ENCODE measurements at places on chromosomes 4 and X. TPM values are rescaled to one million over a fixed set of nuclear protein-coding genes. Genes with fewer than 3 reads are reported as not detected.
A peak's percentile ranks its signal among the peaks of the same experiment; 100 is the strongest.

DNA sequence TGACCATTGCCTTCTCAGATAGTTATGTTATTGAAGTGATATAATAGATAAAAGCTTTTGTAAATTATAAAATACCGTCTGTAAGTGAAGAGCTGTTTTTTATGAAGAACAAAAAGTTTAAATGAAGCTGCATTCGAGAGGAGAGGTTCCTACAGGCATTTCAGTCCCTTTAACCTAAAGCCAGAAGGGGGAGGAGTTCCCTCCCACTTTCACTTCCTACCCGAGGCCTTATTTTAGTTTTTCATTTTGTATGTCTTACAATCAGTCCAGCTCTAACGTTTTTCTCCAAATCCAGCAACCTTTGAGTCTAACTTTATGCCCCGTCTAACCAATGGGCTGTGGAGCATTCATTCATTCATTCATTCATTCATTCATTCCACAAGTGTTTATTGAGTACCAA is 16.5 kb upstream of the SOX3 start:
- H3K4me1 ChIP-seq, result peaks cover 15% of the 10 kb centered on the region
- no peak overlapping the region for H3K27ac ChIP-seq
- no peaks in the 10 kb centered on the region for H3K27me3 ChIP-seq
- no peak overlapping the region for H3K4me3 ChIP-seq

DNA sequence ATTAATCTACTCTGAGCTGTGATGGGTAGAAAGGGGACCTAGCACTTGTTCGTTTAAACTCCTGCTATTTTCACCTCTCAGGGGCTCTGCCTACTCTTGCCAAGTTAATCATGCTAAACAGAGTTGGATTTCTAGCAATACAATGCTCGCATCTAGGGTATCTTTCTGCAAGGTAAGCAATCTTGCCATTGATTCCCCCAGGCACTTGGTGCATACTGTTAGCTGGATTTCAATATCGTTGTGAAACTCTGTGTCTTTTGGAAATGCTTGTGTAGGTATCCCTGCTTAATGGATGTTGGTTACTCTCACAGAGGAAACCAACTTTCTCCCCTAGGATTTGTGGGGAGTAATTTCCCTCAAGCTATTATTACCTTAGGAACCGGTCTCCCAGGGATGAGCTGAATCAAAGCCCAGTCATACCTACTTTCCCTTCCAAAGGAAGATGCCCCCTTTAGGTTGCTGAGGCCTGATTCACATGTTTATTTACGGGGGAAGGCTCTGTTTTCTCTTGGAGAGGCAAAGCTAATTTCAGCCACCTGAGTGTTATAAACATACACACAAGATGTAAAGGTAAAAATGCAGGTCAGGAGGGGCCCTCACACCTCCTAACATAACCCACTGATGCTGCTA is 366.8 kb downstream of the FBXW7 start:
- no peak overlapping the region for H3K4me3 ChIP-seq
- H3K27me3 ChIP-seq, result no peaks in the 10 kb centered on the region
- no peaks in the 10 kb centered on the region for H3K36me3 ChIP-seq
- H3K27ac ChIP-seq, result no peak overlapping the region
- peak; percentile 35 for DNase-seq
- no peaks in the 10 kb centered on the region for H3K4me1 ChIP-seq

DNA sequence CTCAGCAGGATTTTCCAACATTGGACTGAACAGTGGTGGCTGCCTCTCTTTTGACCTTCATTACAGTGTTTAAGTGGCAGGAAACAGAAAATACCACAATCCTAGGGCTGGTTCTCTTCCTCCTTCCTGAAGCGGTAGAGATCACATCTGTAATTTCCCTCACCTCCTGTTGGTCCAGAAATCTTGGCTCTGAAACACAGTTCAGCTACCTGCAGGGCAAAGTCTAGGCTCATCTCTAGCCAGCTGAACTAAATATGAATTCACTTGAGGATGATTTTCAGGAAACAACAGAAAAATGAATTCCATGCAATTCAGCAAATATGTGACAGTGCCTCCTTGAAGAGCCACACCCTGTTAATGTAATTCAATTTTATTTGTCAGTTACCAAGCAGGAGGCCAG is 531.9 kb downstream of the INPP4B start:
- no peak overlapping the region for H3K27ac ChIP-seq
- H3K36me3 ChIP-seq, result no peaks in the 10 kb centered on the region
- no peak for DNase-seq
- no peaks in the 10 kb centered on the region for H3K4me1 ChIP-seq
- H3K27me3 ChIP-seq, result no peaks in the 10 kb centered on the region

DNA sequence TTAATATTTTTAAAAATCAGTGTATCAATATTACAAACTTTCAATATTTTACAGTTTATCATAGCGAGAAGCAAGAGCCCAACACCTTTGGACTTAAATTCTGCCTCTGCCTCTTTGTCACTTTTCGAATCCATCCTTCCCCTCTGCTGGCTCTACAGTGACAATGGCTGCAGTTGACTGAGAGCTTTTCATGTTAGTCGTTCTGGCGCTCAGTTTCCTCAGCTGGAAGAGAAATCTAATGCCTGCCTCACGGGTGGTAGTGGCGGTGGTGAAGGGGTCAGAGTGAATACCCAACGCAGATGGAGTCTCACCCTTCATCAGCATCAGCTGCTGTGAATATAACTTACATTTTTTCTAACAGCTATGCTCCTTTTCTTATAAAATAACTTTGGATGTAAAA is 144.8 kb downstream of the NWD2 start:
- no peaks in the 10 kb centered on the region for H3K27me3 ChIP-seq
- no peak overlapping the region for H3K27ac ChIP-seq
- peaks cover 4% of the 10 kb centered on the region for H3K4me1 ChIP-seq
- no peaks in the 10 kb centered on the region for H3K36me3 ChIP-seq
- peak; percentile 54 for DNase-seq

CXCL10 gene
- total RNA-seq, result not detected

NKX3-2 gene
- total RNA-seq, result 0.25 TPM

GLUD2 gene
- total RNA-seq, result 3.6 TPM

DNA sequence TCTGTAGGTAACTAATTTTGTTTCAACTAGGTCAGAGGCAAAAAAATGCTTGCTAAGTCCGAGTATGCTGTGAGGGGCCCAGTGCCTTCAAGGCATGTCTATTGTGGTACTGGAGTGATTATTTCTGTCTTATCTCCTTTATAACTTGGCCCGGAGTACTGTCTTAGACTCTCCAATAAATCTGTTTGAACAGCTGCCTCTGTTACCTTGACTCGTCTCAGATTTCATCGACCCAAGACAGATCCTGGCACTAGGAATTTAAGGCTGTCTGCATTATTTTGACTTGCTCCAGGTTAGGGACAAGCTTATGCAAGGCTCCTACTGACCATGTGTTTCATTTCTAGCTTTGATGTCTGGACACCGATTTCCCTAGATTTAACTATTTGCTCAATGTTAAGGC is 41.1 kb upstream of the NKAP start:
- H3K27me3 ChIP-seq, result peaks cover 92% of the 10 kb centered on the region
- no peak overlapping the region for H3K4me3 ChIP-seq
- no peak for DNase-seq
- H3K36me3 ChIP-seq, result no peaks in the 10 kb centered on the region
- H3K4me1 ChIP-seq, result no peaks in the 10 kb centered on the region
- no peak overlapping the region for H3K27ac ChIP-seq

DNA sequence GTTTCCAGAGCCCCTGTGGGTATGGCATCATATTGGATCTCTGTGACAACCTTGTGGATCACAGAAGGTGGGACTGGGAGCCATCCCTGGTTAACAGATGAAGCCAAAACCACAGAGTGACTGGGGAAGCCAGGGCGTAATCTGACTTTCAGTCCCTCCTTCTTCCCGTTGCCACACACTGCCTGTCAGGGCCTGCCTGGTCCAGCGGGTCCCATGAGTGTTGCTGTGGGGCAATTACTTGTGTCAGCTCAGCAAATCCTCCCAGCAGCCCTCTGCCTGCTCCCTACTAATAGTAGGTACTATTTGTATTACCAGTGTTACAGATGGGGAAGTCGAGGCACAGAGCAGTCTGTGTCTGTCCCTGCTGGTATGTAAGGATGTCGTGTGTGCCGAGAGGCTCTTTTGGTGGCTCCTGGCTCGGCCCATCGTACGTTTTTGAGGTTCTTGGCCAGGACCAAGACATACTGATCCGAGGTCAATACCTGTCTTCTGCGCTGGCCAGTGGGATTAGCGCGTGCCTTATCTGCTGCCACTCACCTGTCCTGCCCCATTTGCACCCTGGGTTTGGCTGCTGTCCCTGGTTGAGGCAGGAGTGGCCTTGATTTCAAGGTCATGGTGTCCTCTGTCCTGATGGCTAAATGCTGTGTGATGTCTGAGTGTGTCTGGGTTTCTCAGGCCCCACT is 5.7 kb downstream of the NSG1 start:
- peaks cover 62% of the 10 kb centered on the region for H3K27me3 ChIP-seq
- no peaks in the 10 kb centered on the region for H3K36me3 ChIP-seq
- no peak overlapping the region for H3K4me3 ChIP-seq
- H3K4me1 ChIP-seq, result no peaks in the 10 kb centered on the region

DNA sequence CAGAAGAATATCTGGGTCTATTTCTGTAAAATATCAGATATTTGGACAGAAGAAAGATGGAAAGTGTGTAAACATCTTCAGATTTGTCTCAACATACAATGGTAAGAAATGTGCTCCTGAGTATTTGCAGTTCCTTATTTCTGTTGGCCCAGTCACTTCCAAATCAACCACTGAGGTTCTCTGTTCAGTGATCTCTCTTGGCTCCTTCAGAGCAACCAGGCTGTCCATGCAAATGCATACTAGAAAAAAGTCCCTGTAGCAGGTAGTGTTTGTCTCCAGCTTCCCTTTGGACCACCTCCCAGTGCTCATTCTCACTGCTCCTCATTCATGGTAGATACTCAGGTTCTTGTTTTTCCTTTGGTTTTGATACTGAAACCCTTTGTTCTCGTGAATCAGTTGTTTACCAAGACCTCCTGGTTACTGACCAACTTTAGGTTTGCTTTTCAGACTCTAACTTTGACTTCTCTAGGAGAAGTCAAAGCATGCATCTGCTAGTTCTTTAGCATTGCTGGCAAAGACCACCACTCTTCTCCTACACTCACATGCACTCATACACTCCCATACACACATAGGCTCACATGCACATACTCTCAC is 28.8 kb downstream of the ASIC5 start:
- no peak for DNase-seq
- H3K4me3 ChIP-seq, result no peak overlapping the region
- H3K27me3 ChIP-seq, result no peaks in the 10 kb centered on the region
- H3K27ac ChIP-seq, result no peak overlapping the region

RHOXF2 gene
- not detected for total RNA-seq

NXF2B gene
- total RNA-seq, result 1.3 TPM

DNA sequence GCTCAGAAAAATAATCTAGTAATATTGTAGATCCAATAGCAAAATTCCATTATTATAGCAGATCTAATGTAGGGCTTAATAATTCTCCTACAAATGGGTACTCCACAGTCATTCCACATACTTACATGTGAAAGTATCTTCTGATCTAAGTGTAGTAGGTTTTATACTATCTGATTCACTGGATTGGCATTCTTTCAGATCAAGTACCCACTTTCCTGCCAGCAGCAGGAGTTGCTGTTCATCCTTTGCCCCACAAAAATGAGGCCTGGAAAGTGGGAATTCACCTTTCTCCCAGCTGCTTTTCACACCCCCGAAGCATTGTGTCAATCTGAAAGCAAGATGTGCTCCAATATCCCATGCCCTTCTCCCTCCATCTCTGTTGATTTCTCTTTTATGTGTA is 77.1 kb upstream of the RXFP1 start:
- no peak for DNase-seq
- H3K36me3 ChIP-seq, result no peaks in the 10 kb centered on the region
- no peaks in the 10 kb centered on the region for H3K4me1 ChIP-seq
- no peaks in the 10 kb centered on the region for H3K27me3 ChIP-seq

GRCh38 chr4:88964450-88964849 is 92.5 kb downstream of the FAM13A start:
- H3K27ac ChIP-seq, result no peak overlapping the region
- no peaks in the 10 kb centered on the region for H3K36me3 ChIP-seq
- DNase-seq, result no peak
- H3K4me1 ChIP-seq, result peaks cover 4% of the 10 kb centered on the region
- H3K4me3 ChIP-seq, result no peak overlapping the region

SHROOM3 gene
- total RNA-seq, result 18.0 TPM

DNA sequence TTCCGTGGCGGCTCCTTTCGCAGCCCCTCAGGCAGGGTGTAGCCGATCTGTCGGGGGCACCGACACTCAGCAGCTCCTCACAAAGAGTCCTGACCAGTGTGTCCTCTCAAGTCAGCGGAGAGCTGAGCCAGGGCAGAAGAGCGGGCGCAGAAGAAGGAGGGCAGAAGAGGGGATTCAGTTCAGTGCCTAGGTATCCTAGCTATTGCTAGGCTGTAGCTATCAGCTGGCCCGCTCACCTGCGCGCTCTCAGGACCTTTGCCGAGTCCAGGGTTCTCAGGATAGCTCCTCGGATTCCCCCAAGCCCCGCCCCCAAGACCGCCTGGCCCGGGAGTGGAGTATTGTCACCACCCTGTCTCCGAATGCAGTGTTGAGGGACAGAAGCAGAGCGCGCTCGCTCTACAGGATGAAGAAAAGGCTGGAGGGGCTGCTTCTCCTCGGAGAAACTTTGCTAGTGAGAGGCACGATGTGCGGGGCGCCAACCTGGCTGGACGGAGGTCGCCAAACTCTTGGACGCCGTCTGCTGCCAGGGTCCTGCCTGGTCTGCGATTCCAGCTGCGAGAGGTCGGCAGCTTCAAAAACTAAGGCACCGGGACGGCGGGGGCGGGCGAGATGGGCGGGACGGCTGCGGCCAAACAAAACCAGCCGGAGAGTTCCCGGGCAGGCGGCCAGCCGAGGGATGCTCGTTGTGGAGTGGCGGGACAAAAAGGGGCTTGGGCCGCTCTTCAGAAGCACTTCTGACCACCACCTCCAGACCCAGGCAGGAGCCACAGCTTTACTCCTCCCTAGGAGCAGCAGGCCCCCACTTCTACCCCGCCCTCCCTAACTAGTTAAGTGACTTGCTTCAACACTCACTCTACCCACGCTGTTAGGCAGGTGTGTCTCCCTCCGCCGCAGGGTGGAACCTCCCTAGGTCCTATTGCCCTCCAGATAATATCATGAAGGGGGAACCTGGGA is at the start of gene XKRX:
TSS of gene XKRX (minus strand) at position 258 of the 954 bp plus-strand sequence. CDS start 613 bp downstream, outside the sequence.
- peaks cover 13% of the 10 kb centered on the region for H3K27me3 ChIP-seq
- H3K36me3 ChIP-seq, result no peaks in the 10 kb centered on the region
- no peaks in the 10 kb centered on the region for H3K4me1 ChIP-seq
- peak within 1 kb of the TSS; percentile 78 for H3K4me3 ChIP-seq
- H3K27ac ChIP-seq, result no peak within 1 kb of the TSS
- DNase-seq, result peak; percentile 91

ADGRA3 gene
- total RNA-seq, result 47.7 TPM

- H3K36me3 ChIP-seq, result no peaks in the 10 kb centered on the region
- no peak for DNase-seq
- H3K4me1 ChIP-seq, result peaks cover 11% of the 10 kb centered on the region
- H3K27ac ChIP-seq, result no peak overlapping the region
- H3K4me3 ChIP-seq, result no peak overlapping the region
These were observed 1.8 kb upstream of the SPATA18 start for GRCh38 chr4:52049266-52049665.

DNA sequence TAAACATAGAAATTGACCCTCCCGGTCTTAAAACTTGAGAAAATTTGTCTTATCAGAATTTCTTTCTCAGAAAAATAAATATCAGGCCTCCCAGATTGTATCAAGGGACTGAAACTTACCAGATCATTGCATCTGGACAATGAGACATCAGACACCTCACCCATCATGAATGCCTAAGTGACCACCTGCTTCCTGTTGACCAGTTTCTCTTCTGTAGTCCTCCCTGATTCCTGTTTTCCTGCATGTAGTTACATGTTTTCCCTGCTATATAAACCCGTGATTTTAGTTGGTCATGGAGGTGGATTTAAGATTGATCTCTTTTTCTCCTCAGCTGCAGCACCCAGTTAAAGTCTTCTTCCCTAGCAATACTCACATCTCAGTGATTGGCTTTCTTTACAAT is 548.1 kb downstream of the PPP4R3C start:
- no peak overlapping the region for H3K27ac ChIP-seq
- no peaks in the 10 kb centered on the region for H3K36me3 ChIP-seq
- H3K27me3 ChIP-seq, result no peaks in the 10 kb centered on the region
- H3K4me3 ChIP-seq, result no peak overlapping the region

Measured in endodermal cell (in vitro differentiated cells).